ENCODE measurements at places on chromosomes 6 and 20. TPM values are rescaled to one million over a fixed set of nuclear protein-coding genes. Genes with fewer than 3 reads are reported as not detected.

The USP49 gene
- total RNA-seq = 17.3 TPM

The TREML4 gene
- total RNA-seq = not detected

The GJA10 gene
- not detected for total RNA-seq

The GABRR1 gene
- not detected for total RNA-seq
